NCI-H510A treated with DMSO at 0.1 percent for 48 hours (cell line): ENCODE measurements at places on chromosomes 2 and 18.
A peak's percentile ranks its signal among the peaks of the same experiment; 100 is the strongest.

GRCh38 chr2:42102024-42102590 is 54.3 kb downstream of the PKDCC start:
- DNase-seq, result no peak

DNA sequence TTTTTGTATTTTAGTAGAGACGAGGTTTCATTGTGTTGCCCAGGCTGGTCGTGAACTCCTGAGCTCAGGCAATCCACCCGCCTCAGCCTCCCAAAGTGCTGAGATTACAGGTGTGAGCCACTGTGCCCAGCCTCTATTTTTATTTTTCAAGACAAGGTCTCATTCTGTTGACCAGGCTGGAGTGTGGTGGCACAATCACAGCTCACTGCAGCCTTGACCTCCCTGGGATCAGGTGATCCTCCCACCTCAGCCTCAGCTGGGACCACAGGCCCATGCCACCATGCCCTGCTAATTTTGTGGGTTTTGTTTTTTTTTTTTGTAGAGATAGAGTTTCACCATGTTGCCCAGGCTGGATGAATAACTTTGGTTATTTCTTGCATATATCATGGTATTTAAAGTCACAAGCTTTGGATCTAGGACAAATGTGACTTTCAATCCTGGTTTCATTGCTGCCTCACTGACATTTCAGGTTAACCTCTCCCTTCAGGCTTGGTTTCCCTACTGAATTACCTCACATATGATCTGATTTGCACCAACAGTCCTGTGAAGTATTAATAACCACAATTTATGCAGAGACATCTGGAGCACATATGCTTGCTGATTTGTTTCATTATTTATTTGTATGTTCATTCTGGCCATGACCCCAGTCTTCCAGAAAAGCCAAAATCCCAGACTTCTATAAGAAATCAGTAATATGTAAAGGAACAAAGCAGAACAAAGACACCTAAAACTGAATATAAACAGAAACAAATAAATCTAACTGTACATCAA is 17.5 kb upstream of the RAB31 start:
- DNase-seq, result no peak

DNA sequence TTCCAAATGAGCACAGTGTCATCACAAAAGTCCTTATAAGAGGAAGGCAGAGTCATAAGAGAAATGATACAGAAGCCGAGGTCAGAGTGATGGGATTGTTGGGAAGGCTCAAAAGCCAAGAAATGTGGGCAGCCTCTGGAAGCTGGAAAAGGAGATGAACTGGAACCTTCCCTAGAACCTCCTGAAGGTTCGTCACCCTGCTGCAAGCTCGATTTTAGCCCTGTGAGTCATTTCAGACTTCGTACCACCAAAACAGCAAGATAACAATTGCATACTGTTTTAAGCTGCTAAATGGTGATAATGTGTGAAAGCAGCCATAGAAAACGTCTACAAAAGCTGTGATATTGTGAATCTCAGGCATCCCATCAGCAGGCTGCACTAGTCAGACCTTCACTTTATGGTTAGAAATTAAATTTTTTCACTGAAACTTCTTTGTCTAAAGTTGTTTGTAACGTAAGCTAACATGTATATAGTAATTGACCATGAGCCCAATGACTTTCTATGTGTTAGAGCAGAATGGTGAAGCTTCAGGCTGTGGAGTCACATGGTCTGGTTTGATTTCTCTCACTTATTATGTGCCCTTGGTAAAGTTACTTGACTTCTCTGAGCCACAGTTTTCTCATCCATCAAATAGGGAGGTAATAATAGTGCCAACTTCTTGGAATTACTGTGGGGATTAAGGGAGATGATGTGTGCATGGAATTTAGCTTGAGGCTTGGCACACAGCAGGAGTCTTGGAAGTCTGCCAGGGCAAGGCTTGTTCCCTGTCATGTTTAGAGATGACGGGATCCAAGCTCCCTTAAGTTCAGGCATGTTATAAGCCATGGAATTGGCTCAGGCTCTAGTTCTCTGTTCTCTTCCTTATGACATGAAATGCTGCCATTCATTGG is 132.0 kb upstream of the CCDC195 start:
- peak; percentile 41 for DNase-seq

- no peak for DNase-seq
Observed at GRCh38 chr18:44681076-44681970, 635 bp downstream of the SETBP1 start.

DNA sequence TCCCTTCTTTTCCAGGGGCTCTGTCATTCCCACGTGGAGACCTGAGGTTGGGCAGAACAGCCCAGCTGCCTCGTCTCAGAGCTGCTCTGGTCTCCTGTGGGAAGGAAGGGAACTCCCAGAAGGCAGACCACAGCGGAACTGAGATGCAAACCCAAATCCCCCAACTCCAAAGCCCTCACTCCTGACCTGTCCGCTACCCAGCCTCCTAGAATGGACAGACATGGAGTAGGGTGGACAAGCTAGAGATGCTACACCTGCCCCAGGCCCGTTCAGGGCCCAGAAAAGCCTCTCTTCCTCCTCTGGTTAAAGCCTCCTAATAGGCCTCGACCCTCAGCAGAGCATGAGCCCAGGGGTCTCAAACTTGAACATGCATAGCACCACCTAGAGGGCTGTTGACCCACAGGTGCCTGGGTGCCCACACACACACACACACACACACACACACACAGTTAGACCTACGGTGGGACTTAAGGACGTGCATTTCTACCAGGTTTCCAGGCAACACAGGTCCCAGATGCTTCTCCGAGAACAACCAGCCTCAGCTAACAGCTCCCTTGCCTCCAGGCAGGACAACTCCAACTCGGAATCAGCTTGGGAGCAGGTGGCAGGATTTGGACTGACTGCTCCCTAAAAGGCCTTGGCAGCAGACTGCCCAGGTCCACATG is 93.5 kb downstream of the TNS1 start:
- no peak for DNase-seq

DNA sequence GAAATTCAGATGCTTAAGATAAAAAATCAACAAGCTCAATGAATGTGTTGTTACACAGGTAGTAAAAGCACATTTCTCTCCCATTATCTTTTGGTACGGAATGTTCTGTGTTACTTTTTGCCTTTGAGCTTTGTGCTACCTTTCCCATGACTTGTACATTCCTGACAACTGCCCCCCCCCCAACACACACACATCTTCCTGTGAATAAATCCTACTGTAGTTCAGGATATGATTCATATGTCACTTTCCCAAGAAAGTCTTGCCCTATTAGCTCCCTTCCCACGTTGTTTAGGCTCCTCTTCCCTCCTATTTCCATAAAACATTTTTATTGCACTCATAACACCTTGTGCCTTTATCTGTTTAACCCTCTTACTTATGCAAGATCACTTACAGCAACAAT is 442.6 kb upstream of the LRATD1 start:
- DNase-seq, result no peak

- no peak for DNase-seq
Observed at GRCh38 chr2:85445316-85446295, 27.1 kb downstream of the SH2D6 start.
